ENCODE measurements at places on chromosomes 6 and 20. TPM values are rescaled to one million over a fixed set of nuclear protein-coding genes. Genes with fewer than 3 reads are reported as not detected.

DNA sequence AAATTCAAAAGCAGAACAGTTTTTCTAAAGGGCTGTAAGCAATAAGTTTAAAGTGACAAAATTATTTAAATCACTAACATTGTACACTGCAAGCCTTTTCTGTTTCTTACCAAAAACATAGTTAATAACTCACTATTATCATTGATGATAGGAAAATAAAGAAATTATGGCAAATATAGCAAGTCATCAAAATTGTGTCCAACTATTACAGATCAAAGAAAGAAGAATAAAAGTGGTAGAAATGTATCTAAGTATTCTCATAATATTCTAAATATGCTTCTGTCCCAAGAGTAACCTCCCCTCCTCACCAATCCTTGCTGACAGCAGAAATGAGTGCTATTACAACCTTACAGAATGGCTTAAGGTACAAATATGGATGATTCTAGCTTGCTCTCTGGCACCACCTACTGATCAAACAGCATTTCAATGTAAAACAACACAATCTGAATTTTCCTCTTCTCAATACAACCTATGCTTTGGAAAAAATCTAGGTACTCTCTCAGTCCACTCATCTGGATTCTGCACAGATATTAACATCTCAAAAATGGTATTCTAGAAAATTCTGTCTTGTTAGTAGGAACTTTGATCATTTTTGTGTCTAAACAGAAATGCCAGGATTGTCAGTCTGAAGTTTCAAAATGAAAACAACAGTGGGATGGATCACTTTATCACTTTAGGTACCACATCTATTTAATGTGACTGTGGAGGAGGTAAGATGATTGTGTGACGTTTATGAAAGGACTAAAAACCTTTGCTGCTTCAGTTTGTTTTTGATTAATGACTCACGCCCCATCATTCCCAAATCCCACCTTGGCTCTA is 40.9 kb downstream of the ZFP64 start:
- H3K27me3 ChIP-seq, result no peaks in the 10 kb centered on the region
- no peak overlapping the region for H3K4me3 ChIP-seq
- H3K36me3 ChIP-seq, result no peaks in the 10 kb centered on the region

GRCh38 chr20:24064092-24064491 is 75.5 kb upstream of the GGTLC1 start:
- no peak overlapping the region for H3K4me3 ChIP-seq
- H3K4me1 ChIP-seq, result no peaks in the 10 kb centered on the region
- no peak for DNase-seq
- H3K27ac ChIP-seq, result no peak overlapping the region

The CALHM4 gene
- total RNA-seq, result not detected

DNA sequence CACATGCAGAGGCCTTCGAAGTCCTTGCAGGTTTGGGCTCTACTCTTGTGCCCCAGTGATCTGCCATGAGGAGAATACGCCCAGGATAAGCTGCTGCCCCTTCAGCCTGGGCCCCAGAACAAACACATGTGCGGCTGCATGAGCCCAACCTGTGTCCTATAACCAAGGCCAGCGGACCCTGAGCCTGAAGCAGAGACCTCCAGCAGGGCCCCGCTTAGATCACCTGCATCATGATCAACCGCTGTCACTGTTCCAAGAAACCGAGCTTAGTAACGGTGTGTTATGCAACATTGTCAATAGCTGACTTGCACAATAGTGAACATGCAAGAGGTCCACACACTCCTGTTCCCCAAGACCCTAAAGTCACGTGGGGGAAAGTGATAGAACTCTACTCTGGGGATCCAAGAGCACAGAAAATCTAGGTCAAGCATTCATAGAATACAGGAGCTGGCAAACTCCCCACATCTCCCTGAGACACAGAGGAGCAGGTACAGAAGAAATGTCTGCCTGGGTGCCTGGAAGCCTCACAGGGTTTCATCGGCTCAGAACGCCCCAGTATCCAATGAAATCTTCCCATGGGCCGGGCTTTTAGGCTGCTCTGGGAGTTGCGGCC is 136.2 kb downstream of the BMP7 start:
- no peaks in the 10 kb centered on the region for H3K4me1 ChIP-seq
- no peak overlapping the region for H3K4me3 ChIP-seq
- DNase-seq, result no peak
- peaks cover 94% of the 10 kb centered on the region for H3K27me3 ChIP-seq
- H3K36me3 ChIP-seq, result no peaks in the 10 kb centered on the region
- H3K27ac ChIP-seq, result no peak overlapping the region

The IL17A gene
- not detected for total RNA-seq

DNA sequence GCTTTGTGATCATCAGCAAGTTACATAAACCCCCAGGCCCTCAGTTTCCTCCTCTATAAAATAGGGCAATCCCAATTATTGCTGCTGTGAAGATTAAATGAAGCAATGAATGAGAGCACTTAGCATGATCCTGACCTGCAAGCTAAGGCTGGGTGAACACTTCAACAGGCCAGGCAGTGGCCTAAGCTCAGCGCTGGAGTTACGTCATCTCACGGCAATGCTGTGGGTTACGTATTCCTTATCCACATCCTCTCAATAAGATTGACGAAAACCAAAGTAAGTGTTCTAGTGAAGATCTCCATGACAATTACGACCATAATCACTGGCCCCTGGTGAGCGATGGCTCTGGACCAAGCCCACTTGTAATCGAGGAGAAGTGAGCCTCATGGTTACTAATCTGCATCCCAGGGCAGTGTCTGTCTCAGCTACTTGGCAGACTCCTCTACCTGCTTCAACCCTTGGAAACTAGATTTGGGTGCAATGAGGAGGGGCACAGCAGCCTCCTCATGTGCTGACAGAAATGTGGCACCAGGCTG is 274.1 kb upstream of the ARID1B start:
- H3K27ac ChIP-seq, result no peak overlapping the region
- no peak for DNase-seq
- no peaks in the 10 kb centered on the region for H3K36me3 ChIP-seq
- no peak overlapping the region for H3K4me3 ChIP-seq
- H3K27me3 ChIP-seq, result peaks cover 3% of the 10 kb centered on the region
- H3K4me1 ChIP-seq, result no peaks in the 10 kb centered on the region

The TBC1D22B gene
- total RNA-seq, result 14.6 TPM

DNA sequence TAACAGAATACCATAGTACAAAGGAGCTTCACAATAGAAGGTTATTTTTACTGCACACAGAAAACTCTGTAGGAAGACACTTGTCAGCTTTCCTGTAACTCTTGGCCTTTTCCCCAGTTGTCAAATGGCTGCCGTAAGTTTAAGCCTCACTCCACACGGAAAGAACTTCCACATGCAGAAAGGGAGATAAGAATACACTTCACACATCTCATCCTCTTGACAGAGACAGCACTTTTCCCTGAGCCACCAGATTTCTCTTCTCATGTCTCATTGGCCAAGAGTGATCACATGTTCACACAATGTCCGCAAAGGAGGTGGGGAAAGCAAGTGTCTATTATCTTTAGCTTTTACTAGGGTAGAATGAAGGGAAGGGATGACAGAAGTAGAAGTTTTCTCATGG is 540.7 kb downstream of the HAO1 start:
- no peaks in the 10 kb centered on the region for H3K4me1 ChIP-seq
- no peaks in the 10 kb centered on the region for H3K36me3 ChIP-seq
- no peak overlapping the region for H3K4me3 ChIP-seq
- DNase-seq, result no peak
- H3K27ac ChIP-seq, result no peak overlapping the region

The TSBP1 gene
- total RNA-seq, result not detected

The GMPR gene
- 2.0 TPM for total RNA-seq

The APOBEC2 gene
- total RNA-seq, result not detected

DNA sequence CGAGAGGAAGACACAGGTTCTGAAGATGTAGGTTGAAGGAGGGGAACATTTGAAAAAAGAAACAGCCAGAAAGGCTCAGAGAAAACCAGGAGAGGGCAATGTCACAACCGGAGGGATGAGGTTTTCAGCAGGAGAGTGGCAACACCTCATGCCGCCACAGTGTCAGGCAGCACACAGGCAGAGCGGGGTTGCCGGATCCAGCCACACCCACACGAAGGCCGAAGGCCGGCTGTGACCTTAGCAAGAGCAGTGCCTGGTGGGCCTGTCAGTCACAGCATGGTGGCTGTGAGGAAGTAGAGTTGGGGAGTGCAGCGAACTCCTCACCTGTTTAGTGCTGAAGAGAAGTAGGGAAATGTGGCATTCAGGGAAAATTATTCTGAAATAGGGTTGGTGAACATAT is 14.0 kb downstream of the HDDC2 start:
- H3K27me3 ChIP-seq, result no peaks in the 10 kb centered on the region
- no peaks in the 10 kb centered on the region for H3K4me1 ChIP-seq

DNA sequence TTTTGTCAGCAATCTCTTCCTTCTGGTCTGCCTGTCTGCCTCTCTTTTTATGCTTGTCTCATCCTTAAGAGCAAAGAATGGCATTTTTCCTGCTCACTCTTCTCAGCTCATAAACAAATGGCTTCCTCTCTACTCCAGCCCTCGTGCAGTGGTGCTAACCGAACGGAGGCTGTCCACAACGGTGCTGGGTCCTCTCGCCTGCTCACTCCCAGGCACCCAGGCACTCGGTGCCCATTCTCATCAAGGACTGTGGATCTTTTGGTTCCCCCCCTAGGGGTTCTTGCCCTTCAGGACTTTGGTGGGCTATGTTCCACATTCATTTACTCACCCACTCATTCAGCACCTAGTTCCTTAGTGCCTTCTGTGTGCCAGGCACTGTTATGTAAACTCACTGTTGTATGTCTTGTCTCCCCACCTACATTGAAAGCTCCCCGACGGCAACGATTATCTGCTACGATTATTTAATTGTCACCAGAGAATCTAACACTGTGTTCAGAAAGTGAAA is 113.9 kb downstream of the FYN start:
- no peaks in the 10 kb centered on the region for H3K27me3 ChIP-seq
- DNase-seq, result no peak
- H3K4me3 ChIP-seq, result no peak overlapping the region
- no peaks in the 10 kb centered on the region for H3K4me1 ChIP-seq

The SCUBE3 gene
- total RNA-seq, result 0.10 TPM

DNA sequence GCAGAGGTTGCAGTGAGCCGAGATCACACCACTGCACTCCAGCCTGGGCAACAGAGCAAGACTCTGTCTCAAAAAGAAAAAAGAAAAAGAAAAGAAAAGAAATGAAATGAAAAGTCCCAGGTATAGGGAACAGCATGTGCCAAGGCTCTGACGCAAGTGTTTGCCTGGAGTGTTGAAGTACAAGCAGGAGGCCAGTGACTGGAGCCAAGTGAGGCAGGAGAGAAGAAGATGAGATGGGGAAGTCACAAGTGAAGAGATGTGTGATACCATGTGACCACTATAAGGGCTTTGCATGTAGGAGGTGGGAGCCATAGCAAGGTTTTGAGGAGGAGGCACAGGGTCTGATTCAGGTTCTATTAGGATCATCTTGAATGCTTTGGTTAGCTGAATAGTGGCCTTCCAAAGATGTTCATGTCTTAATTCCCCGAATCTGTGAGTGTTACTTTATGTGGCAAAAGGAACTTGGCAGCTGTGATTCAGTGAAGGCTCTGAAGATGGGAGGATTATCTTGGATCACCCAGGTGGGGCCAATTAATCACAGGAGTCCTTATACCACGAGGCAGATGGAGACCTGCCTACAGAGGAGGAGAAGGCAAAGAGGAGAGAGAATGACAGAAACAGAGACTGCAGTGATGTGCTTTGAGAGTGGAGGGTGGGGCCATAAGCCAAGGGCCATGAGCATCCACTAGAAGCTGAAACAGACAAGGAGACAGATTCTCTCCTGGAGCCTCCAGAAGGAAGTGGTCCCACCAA is 91.1 kb upstream of the PTPN1 start:
- DNase-seq, result no peak
- no peaks in the 10 kb centered on the region for H3K36me3 ChIP-seq
- H3K4me1 ChIP-seq, result peaks cover 60% of the 10 kb centered on the region

The PAQR8 gene
- total RNA-seq, result 4.1 TPM

The TPBG gene
- total RNA-seq, result 44.6 TPM

The DHX16 gene
- 42.1 TPM for total RNA-seq

GRCh38 chr20:21511850-21512633 is 1.8 kb downstream of the NKX2-2 start:
- peaks cover 14% of the 10 kb centered on the region for H3K27me3 ChIP-seq
- H3K4me3 ChIP-seq, result no peak overlapping the region
- H3K36me3 ChIP-seq, result no peaks in the 10 kb centered on the region
- no peak overlapping the region for H3K27ac ChIP-seq
- no peak for DNase-seq

The PPP1R14C gene
- total RNA-seq, result 9.8 TPM

DNA sequence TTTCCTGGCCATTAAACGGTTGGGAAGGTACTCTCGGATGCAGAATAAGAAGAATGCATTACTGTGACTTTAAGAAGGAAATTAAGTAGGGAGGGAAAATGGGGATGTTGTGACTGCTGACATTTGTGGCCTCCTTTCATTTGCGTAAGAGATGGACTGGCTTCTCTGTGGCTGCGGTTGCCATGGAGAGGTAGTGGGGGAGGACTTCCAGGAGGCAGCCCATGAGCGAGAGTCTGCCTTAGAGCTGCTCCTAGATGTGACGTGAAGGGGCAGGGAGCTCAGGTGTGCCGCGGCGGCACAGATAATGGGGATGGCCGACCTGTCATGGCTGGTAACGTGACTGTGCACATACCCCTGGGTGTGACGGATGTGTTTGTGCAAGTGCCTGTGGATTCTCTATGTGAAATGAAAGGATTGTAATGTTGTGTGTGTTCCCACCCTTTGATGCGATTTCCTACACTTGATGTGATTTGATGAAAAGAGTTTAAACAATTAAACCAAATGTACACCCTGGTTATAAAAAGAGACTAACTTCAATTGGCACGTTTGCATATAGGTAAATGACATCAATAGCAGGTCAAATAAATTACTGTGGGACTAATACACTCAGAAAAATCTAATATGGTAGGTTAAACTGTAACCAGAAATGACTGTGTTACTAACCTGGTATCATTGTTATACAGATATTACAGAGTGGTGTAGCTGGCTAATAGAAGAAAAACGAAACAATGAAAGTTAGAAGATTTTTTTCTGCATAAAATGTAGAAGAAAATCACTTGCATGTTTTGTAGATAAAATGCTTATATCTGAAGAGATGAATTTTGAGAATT is 48.9 kb downstream of the HIVEP1 start:
- no peaks in the 10 kb centered on the region for H3K4me1 ChIP-seq
- no peak overlapping the region for H3K4me3 ChIP-seq
- no peaks in the 10 kb centered on the region for H3K27me3 ChIP-seq
- H3K36me3 ChIP-seq, result no peaks in the 10 kb centered on the region
- DNase-seq, result no peak

The CNR1 gene
- not detected for total RNA-seq

All from PC-9 (cell line).